Left colon (tissue), 2 donors: ENCODE measurements at places on chromosomes 1 and 21.

- no peak for DNase-seq
Observed at GRCh38 chr1:155890251-155890650, 20.9 kb downstream of the RIT1 start.

- DNase-seq, result no peak
Observed at GRCh38 chr1:110616587-110616986, 10.4 kb upstream of the KCNA2 start.

GRCh38 chr1:39643705-39644104 is 4.3 kb upstream of the HEYL start:
- no peak for DNase-seq

DNA sequence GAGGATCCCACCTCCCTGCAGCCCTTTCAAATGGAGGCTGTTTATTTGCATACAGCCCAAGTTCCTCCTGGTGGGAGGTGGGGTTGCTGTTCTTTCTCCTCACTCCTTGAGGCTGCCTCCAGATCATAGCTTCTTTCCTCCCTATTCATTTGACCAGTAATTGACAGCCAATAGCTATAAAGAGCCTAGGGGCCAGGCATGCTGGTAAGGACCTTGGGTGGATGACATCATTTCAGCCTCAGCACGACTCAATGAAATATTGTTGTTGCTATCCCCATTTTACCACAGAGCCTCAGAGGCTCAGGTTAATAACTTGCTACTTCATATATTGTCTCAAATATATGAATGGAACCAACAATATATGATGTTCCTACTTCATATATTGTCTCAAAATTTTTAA is 31.1 kb downstream of the ZSCAN20 start:
- no peak for DNase-seq

DNA sequence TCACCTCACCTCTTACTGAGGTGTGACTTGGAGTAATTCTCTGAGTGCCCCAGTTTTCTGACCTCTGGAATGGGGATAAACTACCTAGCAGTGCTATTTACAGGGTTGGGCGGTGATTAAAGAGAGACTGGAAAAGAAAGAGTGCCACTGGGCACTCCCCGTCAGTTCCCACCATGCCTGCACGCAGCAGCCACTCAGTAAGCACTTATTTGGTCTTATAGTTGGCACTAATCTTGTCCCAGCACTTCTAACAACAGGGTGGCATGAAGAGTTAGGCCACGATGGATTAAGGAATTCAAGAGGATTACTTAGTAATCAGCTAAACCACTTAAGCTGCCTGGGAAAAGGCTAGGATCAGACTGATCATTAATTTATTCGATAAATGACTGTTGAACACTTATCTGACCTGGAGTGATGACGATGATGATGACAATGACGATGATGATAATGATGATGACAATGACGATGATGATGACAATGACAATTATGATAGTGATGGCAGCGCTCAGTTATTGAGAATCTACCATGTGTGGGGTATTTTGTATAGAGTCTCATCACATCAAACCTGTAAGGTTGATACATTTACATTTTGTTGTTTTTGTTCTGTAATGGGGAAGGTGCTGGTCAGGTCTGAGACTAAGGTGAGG is 5.4 kb downstream of the CITED4 start:
- DNase-seq, result no peak

GRCh38 chr1:168774241-168774640 is 45.2 kb upstream of the DPT start:
- DNase-seq, result no peak

DNA sequence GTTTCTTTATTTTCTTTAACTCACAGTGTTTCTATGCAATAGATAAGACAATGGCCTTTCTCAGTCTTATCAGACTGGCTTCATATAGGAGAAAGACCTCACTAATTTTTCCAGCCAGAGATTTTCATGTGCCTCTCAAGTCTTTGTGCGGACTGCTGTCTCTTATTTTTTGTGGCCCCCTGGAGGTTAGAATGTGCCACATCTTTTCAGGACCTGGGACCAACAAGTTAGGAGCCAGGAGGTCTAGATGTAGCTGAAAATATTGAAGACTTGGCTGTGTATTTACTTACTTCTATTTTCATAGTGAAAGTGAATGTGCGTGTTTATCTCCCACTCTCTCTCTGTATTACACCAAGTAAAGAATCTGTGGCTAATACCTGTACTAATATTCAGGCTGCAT is 42.1 kb upstream of the CFHR3 start:
- DNase-seq, result no peak

DNA sequence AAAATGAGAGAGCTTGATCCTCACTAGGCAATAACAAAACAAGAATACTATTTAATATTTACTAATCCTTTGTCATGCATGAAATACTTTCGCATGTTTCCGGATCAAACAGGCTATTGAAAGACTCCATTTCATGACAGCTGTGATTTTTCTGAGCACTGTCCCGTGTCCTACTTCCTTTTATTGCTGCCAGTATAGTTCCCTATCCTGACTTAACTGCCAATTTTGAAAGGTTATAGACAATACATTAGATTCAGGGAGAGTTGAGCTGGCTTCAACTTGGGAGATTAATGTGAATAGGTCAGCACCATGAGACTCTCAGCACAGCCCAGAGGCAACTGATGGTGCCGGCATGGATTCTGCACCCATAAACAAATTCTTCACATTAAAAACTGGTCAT is 225.8 kb downstream of the VAV3 start:
- no peak for DNase-seq

- no peak for DNase-seq
Observed at GRCh38 chr1:93671099-93671621, 10.5 kb downstream of the BCAR3 start.

DNA sequence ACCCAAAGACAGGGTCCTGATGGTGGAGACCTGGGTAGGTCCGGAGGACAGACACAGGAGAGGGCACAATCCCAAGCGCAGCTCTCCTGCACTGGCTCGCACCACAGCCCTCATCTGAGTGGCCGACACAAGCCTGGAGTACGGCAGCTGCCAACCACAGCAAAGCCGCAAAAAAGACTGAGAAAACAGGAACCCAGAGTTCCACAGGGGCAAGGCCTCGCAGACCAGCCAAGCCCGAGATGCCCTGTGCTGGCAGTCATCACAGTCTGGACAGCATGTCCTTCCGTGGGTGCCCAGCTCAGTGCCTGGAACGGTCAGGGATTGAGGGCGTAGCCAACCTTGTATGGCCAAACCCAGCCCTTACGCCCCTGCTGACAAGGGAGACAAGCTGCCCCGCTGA is 11.4 kb downstream of the ZBTB48 start:
- DNase-seq, result no peak

GRCh38 chr1:168050880-168051279 is 85.8 kb downstream of the GPR161 start:
- DNase-seq, result no peak

DNA sequence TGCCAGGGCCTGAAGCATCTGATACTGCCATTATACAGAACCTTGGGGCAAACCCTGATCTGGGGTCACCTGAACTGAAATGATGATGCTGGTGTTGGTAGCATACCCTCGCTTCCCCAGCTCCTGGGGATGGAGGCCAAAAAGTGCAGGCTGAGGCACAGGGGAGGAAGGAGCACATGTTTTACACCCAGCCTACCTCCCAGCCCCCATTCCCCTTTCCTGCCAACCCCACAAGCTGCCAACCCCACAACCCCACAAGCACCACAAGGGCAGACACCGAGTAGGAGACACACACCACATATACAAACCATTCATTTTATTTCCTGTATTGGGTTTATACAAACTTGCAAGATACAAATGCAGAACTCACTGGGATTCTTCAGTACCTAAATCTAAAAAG is 4.8 kb upstream of the GOLT1A start:
- DNase-seq, result no peak

GRCh38 chr1:228979325-228979699 is 244.0 kb downstream of the RHOU start:
- DNase-seq, result no peak

DNA sequence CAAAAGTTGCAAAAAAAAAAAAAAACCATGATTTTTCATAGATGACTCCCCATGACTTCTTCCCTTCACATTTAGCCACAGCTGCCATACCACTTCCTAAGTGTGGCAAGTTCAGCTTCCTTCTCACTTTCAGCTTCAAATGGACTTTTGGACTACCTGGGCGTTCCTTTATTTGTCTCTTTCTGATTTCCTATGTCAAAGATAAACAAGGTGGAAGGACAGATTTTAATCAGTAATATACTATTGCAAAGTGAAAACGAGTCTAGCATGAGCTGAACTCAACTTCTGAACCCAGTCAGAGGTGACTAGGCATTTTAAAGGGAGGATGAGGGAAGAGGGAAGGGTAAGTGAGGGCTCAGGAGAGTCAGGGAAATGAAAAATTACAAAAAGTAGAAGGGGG is 14.4 kb upstream of the SCCPDH start:
- no peak for DNase-seq

DNA sequence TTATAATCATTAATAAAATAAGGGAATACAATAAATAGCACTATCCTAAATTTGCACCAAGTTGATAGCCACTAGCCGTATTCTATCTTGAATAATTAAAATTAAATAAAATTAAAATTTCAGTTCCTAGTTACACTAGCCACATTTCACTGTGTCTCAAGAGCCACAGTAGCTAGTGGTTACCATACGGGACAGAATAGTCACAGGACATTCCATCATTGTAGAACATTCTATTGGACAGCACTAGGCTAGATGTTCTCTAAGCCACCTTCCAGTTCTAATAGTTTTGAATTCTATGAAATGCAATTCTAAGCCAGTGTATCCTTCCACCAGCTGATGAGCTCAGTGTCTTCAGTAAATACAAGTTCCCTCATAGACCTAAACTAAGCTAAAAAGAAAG is 71.1 kb upstream of the GOLT1A start:
- no peak for DNase-seq

DNA sequence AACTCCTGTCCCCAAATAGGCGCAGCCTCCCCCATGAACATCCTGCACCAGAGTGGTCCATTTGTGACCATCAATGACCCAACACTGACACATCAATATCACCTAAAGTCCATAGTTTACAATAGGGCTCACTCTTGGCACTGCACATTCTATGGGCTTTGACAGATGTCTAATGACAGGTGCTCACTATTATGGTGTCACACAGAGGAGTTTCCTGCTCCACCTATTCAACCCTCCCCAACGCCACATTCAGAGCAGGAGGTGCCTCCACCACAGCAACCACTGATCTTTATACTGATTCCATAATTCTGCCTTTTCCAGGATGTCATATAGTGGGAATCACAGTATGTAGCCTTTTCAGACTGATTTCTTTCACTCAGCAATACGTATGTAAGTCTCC is 24.2 kb downstream of the GNG4 start:
- DNase-seq, result no peak

GRCh38 chr1:217393896-217394295 is 237.0 kb downstream of the GPATCH2 start:
- no peak for DNase-seq

- DNase-seq, result no peak
Observed at GRCh38 chr1:65412984-65413375, 7.5 kb upstream of the LEPR start.

- DNase-seq, result peak; percentile 76
Observed at GRCh38 chr1:184792450-184792969, 37.9 kb upstream of the EDEM3 start.

DNA sequence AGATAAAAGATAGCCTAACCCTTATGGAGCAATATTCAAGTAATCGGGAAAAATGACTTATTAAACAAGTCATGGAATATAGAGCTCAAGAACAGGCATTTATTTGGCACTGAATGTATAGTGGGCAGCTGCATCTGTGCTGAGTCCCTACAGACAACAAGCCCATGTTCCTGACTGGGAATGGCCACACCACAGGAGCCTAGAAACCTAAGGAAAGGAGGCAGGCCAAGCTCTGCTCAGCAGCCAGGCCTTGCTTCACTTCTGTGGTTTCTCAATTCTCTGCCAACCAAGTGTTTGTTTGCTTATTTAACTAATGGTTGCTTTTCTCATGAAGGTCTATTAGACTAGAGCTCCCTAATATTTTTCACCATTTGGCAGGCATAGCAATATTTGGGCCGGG is 21.5 kb downstream of the AK2 start:
- no peak for DNase-seq

DNA sequence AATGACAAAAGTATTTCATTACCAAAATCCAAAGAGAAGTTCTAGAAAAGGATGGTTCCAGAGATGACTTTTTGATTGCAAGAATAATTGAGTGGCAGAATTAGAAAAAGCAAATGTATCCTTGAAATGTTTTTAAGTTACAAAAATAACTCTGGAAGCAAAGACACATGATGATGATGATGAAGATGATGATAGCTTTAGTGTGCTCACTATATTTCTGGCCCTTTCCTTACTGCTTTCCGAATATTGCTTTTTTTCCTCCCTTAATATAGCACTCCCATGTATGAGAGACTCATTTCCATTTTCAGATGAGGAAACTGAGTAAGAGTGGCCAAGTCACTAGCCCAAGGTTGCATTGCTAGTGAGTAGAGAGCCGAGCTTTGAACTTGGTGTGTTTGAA is 54.7 kb downstream of the CACHD1 start:
- no peak for DNase-seq

GRCh38 chr1:15452216-15452615 is 4.3 kb upstream of the CELA2A start:
- no peak for DNase-seq

GRCh38 chr1:111030590-111030989 is 66.9 kb upstream of the LRIF1 start:
- peak; percentile 38 for DNase-seq

GRCh38 chr1:12454406-12455391 is 163.3 kb downstream of the DHRS3 start:
- no peak for DNase-seq

DNA sequence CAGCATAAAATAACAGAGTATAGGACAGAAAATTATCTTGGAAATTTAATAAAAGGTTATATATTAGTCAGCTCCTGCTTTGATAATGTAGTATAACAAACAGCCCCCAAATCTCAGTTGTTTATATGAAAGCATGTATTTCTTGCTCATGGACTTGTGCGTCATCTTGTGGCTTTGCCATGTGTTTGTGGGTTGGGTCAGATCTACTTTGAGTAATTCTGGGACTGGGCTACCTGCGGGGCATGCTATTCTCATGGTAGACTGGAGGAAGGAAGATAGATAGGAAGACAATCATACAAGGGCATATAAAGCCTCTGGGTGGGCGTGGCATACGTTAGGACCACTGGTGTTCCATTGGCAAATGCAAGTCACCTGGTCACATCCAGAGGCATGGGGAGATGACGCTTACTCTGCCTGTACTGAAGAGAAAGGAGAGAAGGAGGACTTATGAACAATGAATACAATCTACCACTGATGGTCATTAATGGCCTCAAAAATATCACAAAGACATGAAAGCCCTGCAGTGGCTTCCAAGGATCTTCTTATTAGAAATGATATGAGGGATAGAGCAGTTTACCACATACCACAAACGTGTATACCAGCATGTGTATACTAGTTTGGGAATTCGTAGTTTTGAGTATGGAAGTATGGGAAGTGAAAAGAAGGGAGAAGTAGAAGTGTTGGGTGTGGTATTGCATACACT is 267.0 kb downstream of the DISC1 start:
- no peak for DNase-seq
